Colonic mucosa (tissue), 4 donors: ENCODE measurements at places on chromosomes 3 and 15. TPM values are rescaled to one million over a fixed set of nuclear protein-coding genes. Genes with fewer than 3 reads are reported as not detected.

The FETUB gene
- 0.27 TPM for total RNA-seq

The PTH1R gene
- 0.69 TPM for total RNA-seq

The THSD4 gene
- 23.5 TPM for total RNA-seq

The CPEB1 gene
- 0.40 TPM for total RNA-seq

- no peak for DNase-seq
Measured at GRCh38 chr15:51904931-51905330, 66.6 kb downstream of the LEO1 start.

The C3orf38 gene
- 24.7 TPM for total RNA-seq

DNA sequence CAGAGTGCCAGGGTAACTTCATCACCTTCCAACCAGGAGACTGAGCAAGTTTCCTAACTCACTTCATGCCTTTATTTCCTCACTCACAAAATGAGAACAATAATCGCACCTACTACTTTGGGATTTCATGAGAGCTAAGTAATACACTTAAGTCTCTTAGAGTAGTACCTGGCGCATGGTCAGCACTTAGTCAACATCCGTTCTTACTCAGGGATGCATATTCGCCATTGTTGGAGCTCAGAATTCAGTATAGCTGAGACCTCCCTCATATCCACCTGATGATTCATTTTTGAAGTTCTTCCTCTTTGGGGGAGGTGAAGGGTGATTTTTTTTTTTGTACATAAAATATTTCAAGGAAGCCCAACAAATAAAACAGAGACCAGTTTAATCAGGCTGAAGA lies 188.2 kb downstream of the AGBL1 start:
- no peak for DNase-seq

The GOLGA6A gene
- total RNA-seq = not detected

The KNL1 gene
- 18.8 TPM for total RNA-seq

GRCh38 chr3:31959951-31960792 lies 20.9 kb downstream of the OSBPL10 start:
- DNase-seq = peak; percentile 2

- DNase-seq = no peak
Measured at GRCh38 chr15:90643301-90643632, 73.9 kb upstream of the BLM start.

DNA sequence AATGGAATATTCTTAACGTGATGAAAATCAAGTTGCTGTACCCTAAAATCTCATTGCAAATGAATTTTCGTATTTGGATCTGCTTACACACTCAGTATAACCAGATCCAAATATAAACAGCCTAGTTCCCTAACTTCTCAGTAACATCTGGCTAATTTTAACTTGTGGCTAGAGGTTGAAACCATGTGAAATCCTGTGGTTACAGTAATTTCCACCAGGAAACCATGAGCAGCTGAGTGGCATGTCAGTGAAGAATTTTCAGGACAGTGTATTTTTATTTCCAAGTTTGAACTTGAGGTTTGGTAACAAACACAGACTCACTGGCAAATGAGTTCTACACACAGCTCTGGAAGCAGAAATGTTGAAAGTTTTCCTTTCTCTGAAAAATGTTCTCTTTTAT lies 754.1 kb downstream of the NR2F2 start:
- DNase-seq = no peak

DNA sequence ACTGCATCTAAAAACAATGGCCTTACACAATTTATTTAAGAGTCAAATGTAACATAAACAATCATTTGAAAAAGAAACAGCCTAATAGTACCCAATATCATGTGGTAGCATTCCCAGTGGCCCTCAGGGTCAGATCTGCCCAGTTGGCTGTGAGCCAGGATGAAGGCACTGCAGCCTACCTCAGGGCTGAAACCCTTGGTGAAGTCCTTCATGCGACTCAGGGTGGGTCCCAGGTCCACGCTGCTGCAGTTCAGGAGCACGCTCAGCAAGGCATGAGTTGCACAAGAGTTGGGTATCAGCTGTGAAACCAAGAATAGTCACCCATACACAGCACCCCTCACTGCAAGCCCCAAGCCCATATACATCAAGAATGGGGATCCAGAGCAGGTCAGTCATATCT lies 37.1 kb downstream of the SEMA3G start:
- no peak for DNase-seq

GRCh38 chr3:9422712-9423424 lies 25.5 kb downstream of the SETD5 start:
- DNase-seq = peak; percentile 94

The B3GALNT1 gene
- total RNA-seq = 1.8 TPM

DNA sequence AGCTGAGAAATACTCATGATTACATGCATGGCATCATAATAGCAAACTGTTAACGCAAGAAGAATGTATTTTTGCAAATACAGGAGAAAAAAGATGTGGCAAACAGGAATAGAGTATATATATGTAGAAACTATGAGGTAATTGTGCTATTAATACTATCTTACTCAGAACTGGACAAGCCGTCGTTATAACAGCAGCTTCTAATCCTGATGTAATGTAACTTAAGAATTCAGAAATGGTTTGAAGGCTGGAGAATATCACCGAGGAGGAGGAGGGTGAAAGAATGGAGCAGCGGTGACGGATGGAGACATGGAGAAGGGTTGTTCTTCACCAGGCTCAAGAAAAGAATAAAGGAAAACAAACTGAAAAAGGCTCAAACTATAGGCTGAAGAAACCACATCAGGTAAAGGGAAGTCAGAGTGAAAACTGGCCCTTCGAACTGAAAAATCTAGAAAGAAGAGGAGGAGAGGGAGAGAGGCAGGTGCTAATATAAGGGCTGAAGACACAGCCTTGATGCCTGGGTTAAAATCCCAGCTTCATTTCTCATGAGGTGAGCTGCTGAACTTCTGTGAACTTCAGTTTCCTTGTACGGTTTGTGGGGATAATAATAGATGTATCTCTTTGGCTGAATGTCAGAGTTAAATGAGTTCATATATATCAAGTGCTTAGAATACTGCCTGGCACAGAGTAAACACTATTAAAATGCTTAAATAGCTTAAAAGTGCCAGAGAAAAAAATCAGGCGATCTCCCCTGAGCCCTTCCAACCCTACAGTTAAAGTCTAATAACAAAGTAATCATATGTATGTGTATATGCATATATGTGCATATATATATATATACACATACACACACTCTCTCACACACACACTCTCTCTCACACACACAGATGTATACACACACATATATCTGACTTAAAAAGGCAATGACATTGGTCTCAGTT lies 43.9 kb downstream of the GOLIM4 start:
- DNase-seq = no peak

- no peak for DNase-seq
Measured at GRCh38 chr15:76912430-76912829, 7.3 kb upstream of the SCAPER start.

The ONECUT1 gene
- total RNA-seq = 0.64 TPM

- no peak for DNase-seq
Measured at GRCh38 chr3:182618085-182618732, 175.1 kb upstream of the ATP11B start.

DNA sequence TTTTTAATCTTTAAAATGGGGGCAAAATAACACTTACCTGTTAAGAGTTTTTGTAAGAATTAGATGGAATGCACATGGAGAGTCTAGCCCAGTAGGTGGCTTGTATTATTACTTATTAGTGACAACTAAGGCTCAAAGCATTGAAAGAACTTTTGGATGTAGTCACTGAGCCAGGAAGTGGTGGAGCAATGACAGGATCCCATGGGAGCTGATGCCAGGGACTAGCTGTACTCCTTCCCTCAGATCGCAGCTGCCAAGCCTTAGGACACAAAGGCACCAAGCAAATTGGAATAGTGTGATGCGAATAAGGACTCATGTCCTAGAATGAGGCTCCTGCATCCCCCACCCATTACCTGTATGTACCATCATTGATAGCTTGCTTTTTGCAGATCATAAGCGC lies 370.4 kb upstream of the RGMA start:
- DNase-seq = no peak

GRCh38 chr3:97705764-97706163 lies 58.8 kb upstream of the ARL6 start:
- no peak for DNase-seq

DNA sequence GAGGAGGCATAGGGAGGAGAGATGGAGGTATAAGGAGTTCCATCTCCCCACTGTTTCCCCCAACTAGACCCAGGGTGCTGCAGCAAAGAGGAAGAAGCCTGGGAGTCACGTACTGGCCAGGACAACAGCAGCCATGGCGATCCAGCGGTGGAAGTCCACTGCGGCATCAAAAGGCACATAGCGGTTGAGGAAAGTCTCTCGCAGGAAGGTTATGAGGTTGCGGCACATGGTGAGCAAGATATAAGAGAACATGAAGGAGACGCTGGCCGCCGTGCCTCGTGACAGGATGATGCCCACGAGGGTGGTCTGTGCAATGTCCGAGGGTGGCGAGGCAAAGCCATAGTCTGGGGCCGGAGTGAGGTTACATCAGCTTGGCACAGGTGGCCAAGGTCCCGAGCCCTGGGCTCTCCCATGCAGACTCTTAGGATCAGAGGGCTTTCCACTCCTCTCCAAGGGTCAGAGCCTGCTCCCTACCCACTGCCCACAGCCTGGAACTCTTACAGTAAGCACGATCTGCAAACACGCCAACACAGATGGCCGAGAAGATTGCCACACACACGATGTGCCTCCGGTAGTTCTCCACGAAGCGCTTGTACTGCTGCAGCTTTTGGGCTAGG lies 14.3 kb downstream of the DUOX2 start:
- DNase-seq = no peak

GRCh38 chr3:129695230-129695629 lies 88.8 kb upstream of the PLXND1 start:
- DNase-seq = no peak

DNA sequence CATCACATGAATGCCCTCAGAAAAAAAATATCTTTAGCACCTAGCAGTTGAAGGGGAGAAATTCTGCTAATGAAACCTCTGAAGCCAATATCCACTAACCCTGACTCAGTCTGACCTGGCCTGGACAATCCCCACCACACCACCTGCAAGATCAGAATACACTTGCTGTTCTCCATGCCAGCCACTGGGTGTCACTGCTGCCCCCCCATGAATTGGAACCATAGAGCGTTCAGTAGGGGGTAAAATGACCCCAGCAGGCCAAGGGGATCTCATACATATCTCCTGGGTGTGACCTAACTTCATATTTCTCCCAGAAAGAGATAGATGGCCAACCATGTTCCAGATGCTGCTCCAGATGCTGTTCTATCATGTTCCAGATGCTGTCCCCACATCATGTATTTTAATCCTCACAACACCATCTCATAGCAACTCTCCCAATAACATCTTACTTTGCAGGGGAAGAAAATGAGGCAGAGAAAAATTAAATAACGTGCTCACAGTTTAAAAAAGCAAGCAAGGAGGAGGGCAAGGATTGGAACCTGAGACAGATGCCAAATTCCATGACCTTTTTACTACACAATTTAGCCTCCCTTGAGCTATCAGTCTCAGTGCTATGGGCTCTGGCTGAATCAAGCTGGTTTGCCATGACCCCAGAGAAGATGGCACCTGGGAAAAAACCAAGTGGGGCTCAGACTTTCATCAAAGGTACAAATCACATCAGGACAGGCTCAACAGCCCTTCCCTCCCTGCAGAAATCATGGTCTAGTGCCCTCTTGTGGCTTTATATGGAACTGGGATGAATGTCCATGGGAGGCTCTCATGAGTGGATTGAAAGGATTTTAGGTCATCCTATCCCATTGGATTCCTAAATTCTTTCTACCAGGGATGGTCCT lies 12.4 kb downstream of the NTRK3 start:
- DNase-seq = no peak

DNA sequence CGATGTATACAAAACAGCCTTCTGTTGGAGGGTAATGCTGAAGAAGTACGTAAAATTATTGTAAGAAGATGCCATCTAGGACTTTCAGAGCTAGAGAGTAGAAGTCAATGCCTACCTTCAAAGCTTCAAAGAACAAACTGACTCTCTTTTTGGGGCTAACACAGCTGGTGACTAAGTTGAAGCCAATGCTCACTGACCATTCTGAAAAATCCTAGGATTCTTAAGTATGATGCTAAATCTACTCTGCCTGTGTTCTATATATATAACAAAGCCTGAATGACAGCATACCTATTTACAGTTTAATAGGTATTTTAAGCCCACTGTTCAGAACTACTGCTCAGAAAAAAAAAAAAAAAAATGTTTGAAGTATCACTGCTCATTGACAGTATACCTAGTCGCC lies 18.9 kb downstream of the ADPGK start:
- no peak for DNase-seq

GRCh38 chr15:90099868-90100831 lies 2.1 kb downstream of the IDH2 start:
- DNase-seq = peak; percentile 62

DNA sequence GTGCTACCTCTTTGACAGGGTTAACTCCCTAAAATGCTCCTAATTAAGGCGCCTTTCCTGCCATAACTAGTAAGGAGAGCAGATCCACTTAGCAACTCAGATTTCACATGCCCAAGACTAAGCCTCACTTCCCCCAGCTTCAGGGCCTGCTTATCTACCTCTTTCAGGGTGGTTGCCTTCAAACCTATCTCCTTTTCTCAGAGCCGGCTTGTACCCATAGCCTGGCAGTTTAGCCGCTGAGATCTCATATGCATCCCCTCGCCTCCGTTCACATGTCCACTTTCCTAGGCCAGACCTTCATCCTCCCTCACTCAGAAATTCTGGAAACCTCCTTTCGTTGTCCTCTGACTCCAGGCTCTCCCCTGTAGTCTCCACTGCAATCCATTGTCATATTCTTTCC lies 1.0 kb upstream of the FSTL1 start:
- no peak for DNase-seq

The GCSAM gene
- 0.16 TPM for total RNA-seq

DNA sequence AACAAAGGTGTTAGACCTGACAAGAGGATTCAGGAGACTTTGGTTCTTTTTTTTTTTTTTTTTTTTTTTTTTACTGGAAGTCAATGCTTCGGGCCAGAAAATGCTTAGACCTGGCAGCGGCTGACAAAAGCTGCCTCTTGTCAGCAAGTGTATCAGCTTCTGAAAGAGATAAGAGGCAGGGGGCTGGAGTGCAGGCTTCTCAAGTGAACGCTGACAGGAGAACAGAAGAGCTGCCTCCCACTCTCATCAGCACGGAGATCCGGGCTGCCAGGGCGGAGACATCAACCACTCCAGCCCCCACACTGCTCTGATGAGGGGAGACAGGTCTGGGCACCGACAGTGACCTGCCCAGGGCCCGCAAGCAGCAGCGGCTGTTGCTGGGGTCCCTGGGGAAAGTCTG lies 9.4 kb upstream of the SCN5A start:
- DNase-seq = no peak

The C2CD4B gene
- total RNA-seq = 5.4 TPM

DNA sequence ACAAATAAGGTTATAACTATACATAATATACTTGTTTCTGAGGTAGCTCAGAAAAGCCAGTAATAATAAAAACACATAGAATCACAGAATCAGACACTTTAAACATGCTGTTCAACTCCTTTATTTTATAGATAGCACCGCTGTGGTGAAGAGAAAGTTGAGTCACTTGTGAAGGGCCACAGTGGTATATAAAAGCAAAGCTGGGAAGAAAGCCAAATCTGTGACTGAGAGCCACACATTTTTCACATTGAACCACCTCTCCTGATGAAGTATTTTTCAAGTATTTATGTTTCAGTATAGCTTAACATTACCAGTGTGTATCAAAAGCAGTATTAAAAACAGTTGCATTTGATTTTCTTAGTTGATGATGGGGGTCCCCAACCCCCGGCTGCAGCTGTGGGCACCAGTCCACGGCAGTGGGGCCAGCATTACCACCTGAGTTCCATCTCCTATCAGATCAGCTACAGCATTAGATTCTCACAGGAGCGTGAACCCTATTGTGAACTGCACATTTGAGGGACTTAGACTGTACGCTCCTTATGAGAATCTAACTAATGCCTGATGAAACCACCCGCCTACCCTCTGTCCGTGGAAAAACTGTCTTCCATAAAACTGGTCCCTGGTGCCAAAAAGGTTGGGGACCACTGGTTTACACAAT lies 46.2 kb downstream of the TBL1XR1 start:
- DNase-seq = no peak
